Glutamatergic neuron (in vitro differentiated cells): ENCODE measurements at places on chromosomes 12 and 14. TPM values are rescaled to one million over a fixed set of nuclear protein-coding genes. Genes with fewer than 3 reads are reported as not detected.

DNA sequence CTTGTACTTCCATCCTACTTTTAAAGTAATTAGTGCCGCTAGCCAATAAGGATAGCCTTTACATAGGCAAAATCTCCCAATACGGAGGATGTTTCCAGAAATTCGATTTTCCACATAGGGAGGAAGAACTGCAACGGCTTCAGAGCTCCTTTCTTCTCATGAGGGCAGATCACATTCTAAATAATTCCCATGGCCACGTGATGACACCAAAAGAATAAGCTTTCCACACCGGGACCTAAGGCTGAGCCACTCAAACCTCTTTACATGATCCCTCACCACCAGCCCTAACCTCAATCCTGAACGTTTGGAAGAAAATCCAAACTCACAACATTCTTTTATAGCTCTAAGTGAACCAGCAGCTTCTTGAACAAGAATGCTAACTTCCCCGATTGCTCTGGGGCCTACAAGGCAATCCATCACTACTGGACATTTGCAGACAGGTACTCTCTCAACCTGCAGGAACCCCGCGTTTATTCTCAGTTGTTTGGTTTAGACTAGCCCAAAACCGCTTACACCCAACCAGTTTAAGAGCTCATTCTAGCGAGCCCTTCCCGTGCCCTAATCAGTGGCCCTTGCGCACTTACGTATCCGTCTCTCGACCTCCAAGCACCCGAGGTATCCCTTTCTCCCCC, 884 bp downstream of the CAPRIN2 start:
- DNase-seq = no peak

- DNase-seq = no peak
Observed at GRCh38 chr12:130970908-130971233, 17.2 kb downstream of the ADGRD1 start.

DNA sequence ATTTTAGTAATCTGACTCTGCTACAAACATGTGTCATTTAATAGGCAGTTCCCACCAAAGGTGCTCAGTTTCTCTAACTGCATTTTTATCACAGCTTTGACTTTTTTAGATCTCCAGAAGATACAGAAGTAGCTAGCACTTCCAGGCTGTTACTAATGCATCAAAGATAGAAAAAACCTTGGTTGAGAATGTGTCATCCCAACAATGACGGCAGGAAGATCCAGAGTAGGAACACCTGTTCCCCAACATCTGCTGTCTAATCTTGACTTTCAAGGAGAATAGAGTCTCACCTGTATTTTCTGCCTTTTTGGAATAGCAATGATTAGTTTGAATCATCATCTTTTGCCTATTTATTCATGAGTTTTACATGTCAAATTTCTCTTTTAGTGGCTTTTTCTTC, 45.0 kb downstream of the ARMH4 start:
- DNase-seq = no peak

CCDC177 gene
- 7.8 TPM for total RNA-seq

DNA sequence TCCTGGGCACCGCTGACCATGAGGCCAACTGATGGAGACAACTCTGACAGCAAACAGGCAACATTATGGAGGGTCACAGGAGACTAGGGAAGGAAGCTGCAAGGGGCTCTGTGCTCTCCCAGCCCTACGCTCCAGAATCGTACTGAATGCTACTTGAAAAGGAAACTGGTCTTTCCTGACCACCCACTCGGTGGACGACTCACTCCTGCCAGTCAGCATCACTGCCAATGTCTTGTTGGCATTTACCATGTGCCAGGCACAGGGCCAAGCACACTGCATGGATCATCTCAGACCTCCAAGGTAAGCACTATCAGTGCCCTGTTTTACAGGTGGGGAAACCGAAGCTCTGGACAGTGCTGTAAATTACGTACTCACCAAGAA, 38.0 kb downstream of the CCDC85C start:
- no peak for DNase-seq

ASPG gene
- not detected for total RNA-seq

- no peak for DNase-seq
Observed at GRCh38 chr14:22159099-22159498, 429.9 kb downstream of the DAD1 start.

TAS2R46 gene
- 3.3 TPM for total RNA-seq

CMA1 gene
- not detected for total RNA-seq

DNA sequence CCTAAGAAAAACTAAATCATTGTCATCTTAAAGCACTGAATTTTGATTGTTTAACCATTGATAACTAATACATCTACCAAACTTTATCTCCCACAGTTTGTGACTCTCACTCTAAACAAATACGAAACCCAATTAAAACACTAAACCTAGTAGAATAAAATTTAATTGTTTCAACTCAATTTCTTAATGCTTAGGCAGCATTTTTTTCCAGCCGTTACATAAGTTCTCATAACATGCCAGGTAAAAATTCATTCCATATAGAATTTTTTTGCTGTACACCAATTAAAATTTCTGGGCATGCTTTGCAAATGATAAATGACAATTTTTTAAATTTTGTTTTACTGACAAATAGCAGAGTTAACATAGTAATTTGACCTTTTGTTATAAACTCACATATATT, 658.2 kb upstream of the FLRT2 start:
- no peak for DNase-seq

GRCh38 chr12:37546206-37546605, 770.4 kb upstream of the ALG10B start:
- DNase-seq = no peak
